ENCODE measurements at places on chromosomes 5 and 9. TPM values are rescaled to one million over a fixed set of nuclear protein-coding genes. Genes with fewer than 3 reads are reported as not detected.

The SOWAHA gene
- 0.06 TPM for total RNA-seq

The RMRP gene
- 8,498 TPM for total RNA-seq

DNA sequence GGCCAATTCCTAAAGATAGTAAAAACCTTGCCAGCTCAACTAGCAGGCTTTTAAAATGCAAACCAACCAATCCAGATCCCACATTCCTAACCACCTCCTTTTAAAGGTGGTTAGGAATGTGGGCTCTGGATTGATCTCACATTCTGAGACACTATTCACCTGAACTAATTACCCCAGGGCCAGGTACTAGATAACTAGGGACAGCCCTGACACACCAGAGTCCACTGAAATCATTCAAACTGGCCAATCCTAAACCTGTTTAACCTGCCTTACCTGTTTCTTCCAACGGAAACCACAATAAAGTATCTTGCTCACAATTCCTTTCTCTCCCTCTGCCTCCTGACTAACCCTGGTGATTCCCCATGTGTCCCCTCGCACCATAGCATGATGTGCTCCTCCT, 168.3 kb upstream of the DMAC1 start:
- H3K4me3 ChIP-seq: no peak overlapping the region
- H3K36me3 ChIP-seq: no peaks in the 10 kb centered on the region

The LCN6 gene
- total RNA-seq: not detected

- H3K4me1 ChIP-seq: no peaks in the 10 kb centered on the region
- H3K4me3 ChIP-seq: no peak overlapping the region
- no peak for DNase-seq
- H3K27ac ChIP-seq: no peak overlapping the region
Observed at GRCh38 chr9:130340011-130340410, 74.5 kb downstream of the HMCN2 start.

The CD274 gene
- total RNA-seq: 22.0 TPM

The DAPK1 gene
- 1.6 TPM for total RNA-seq

The DHFR gene
- 112 TPM for total RNA-seq

GRCh38 chr9:17613758-17614157, 34.9 kb downstream of the SH3GL2 start:
- H3K4me1 ChIP-seq: no peaks in the 10 kb centered on the region
- H3K36me3 ChIP-seq: no peaks in the 10 kb centered on the region
- no peaks in the 10 kb centered on the region for H3K27me3 ChIP-seq
- H3K27ac ChIP-seq: no peak overlapping the region
- H3K4me3 ChIP-seq: no peak overlapping the region

DNA sequence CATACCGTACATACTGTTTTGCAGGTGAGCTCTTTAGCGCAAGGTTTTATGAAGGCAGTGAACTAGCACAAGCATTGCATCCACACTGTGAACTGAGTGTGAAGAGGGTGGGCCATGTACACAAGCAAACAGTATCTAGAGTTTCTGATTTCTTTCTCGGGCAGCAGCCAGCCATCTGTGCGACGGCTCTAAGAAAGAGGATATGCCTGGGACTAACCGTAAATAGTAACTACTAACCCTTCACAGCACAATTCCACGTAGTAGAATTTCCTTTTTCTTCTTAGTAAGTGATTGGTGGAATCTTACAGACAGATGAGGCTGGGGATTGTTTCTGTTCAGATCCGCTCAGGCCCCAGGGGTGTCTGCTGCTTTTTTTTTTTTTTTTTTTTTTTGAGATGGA, 89.0 kb downstream of the DRD1 start:
- no peak for DNase-seq
- no peak overlapping the region for H3K4me3 ChIP-seq
- H3K36me3 ChIP-seq: no peaks in the 10 kb centered on the region
- no peak overlapping the region for H3K27ac ChIP-seq

DNA sequence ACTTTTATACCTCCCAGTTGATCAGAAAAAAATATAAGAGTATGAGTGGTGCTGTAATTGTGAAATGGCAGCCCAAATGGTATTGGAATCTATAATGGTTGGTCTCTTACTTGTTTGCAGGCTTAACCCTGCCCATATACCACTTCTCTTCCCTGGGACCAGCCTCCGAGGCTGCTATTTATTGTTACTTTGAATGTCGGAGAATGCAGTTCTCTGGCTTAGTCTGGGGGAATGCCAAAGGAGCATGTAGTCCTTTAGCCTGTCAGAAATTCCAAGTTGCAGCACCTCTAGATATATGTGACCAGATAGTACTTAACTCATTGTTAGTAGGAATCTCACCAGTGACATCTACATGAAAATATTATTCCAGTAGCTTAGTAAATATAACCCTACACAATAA, 47.5 kb downstream of the SLC44A1 start:
- no peaks in the 10 kb centered on the region for H3K27me3 ChIP-seq
- H3K4me3 ChIP-seq: no peak overlapping the region
- H3K27ac ChIP-seq: no peak overlapping the region
- peaks cover 18% of the 10 kb centered on the region for H3K4me1 ChIP-seq
- DNase-seq: no peak

The BBLN gene
- total RNA-seq: 74.1 TPM

- no peaks in the 10 kb centered on the region for H3K36me3 ChIP-seq
- H3K4me1 ChIP-seq: no peaks in the 10 kb centered on the region
- no peak for DNase-seq
Observed at GRCh38 chr5:83375049-83375745, 96.3 kb upstream of the VCAN start.

GRCh38 chr5:97547999-97548738, 365.1 kb upstream of the RIOK2 start:
- peaks cover 31% of the 10 kb centered on the region for H3K4me1 ChIP-seq
- no peak overlapping the region for H3K4me3 ChIP-seq
- peaks cover 8% of the 10 kb centered on the region for H3K36me3 ChIP-seq
- DNase-seq: peak; percentile 6
- H3K27me3 ChIP-seq: peaks cover 11% of the 10 kb centered on the region

DNA sequence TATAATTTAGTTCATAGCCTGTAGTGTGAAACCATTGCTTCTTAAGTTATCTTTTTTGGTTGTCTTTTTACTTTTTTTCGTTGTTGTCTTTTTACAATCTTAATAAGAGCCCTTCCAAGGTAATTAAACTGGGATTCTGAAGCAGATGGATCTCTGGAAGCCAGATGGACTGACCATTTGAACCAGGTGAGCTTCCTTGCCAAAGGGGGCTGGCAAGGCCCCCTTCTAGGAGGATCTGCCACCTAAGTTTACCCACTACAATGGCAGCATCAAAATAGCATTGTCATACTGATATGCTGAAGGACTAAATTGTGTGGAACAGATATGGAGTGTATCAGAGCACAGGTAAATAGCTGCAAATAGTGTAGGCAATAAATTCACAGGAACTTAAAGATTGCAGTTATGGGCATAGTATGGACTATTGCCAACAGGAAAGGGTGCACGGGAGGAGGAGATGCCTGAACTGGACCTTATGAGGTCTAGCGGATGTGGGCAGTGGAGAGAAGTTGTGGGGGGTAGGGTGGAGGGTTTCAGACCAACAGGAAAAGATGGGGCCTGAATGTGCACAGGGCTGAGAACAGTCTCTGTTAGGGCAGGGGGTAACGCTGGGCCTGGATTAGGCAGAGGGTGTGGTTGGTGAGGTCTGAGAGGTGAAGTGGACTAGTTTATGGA, 61.5 kb upstream of the CTXN3 start:
- no peak for DNase-seq
- no peak overlapping the region for H3K4me3 ChIP-seq
- H3K36me3 ChIP-seq: no peaks in the 10 kb centered on the region
- peaks cover 2% of the 10 kb centered on the region for H3K4me1 ChIP-seq
- peaks cover 8% of the 10 kb centered on the region for H3K27me3 ChIP-seq

The FBP2 gene
- total RNA-seq: not detected

DNA sequence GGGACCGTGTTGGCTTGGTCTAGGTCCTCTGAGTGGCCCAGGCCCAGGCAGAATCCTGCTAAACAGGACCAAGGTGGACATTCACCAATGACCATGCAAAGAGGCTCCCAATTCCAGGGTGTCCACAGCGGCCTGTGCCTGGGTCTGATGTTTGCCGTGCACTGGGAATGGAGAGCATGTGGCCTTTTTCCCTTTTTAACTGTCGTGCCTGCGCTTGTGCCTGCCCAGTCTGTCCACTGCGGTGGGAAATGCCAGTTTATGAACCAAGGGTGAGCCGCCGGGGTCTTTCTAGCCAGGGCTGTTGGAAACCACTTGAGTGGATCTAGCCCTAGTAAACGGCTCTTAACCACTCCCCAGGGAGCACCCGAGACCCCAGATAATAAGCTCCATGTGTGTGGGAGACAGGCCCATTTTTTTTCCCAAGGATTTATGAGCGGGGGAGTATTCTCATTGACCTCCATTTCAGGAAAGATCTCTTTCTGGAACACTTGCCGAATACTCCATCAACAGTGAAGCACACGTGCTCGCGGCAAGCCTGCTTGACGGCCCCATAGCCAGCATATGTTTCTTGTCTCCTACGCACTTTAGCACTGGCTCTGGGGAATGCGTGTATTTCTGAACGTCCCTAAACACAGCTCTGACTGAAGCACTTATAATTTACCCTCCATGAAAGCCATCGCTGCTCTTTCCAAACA, 93.2 kb upstream of the PHYKPL start:
- no peak for DNase-seq

The PCDHGA1 gene
- total RNA-seq: not detected

DNA sequence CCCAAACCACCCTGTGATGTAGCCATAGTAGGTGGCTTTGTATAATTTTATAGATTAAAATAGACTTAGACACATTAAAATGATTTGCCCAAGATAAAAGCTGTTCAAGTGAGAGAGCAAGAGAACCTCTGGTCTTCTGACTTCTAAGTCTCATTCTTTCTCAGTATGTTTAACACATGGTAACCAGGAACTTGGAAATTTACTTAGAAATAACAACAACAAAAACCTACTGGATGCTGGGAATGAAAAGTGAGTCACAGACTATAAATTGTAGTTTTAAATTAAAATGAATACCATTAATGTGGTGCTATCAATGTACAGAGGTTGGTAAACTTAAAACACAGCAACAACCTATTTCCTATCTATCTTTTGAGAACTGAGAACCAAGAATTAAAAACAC, 30.4 kb downstream of the HMGCR start:
- peaks cover 4% of the 10 kb centered on the region for H3K4me1 ChIP-seq
- no peak overlapping the region for H3K27ac ChIP-seq
- no peak for DNase-seq

The EPB41L4B gene
- 0.74 TPM for total RNA-seq

The BTNL8 gene
- 0.12 TPM for total RNA-seq

All from activated naive CD8-positive, alpha-beta T cell treated with anti-CD3 and anti-CD28 coated beads for 36 hours (primary cell).